Stimulated activated CD4-positive, alpha-beta T cell treated with anti-CD3 and anti-CD28 coated beads, Interleukin-15, amount 100 ng/mL, for 1 hour (primary cell): ENCODE measurements at places on chromosomes 4 and X.

- DNase-seq = no peak
These were observed 313.0 kb downstream of the ARHGAP10 start for GRCh38 chr4:148044912-148045352.

DNA sequence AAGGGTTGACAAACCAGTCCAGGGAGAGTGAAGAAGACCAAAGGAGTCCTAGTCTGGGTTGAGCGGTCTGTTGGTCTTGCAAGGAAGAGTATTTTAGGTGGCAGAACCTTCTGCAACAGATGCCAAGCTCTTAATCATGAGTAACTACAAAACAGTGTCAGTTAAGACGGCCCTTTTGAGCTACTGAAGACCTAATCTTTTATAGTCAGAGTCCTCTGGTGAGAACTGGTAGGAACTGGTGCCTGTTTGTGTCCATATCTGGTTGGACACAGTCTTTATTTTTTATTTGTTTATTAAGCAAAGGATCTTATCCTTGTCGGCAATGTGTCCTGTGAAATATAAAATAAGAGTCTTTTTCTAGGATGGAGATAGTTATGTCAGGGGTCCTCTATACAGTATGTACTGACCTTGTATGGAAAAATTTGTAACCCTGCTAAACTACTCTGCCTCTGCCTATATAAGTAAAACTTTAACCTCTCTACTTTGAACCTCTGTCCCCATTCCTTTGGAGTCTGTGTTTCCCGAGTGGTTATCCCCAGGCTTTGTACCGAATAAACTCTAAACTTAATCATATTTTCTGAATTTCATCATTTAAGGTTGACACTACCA, 47.1 kb downstream of the FAM13A start:
- DNase-seq = no peak

DNA sequence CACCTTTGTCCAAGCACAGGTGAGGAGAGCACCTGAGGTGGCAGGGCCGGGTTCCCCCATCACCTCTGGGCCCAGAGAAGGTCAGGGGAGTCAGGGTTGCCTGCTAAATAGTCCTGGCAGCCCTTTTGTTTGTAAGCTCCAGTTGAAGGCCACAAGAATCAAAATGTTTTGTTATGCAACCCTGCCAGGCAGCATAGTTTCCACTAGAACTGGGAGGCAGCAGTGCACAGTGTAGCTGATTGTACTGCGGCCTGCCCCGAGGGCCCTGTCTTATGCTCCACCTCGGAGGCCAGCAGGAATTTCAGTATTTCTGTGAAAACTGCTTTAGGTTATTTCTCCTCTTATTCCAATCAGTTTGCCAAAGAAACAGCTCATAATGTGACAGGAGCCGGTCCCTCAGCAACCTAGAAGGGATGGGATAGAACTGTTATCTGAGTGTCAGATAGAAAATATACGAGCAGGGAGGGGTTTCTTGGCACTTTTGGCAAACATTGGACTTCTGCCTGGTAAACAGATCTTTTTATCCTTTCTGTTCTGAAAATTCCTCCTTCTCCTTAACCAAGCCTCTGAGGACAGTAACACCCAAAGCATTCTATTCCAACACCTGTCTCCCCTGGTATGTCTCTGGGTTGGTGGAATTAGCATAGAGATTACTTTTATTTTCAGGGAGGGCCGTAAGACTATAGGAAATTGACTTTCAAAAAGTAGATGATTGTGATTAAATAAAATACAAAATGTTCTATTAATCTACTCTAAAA, 93.6 kb downstream of the LNX1 start:
- no peak for DNase-seq

DNA sequence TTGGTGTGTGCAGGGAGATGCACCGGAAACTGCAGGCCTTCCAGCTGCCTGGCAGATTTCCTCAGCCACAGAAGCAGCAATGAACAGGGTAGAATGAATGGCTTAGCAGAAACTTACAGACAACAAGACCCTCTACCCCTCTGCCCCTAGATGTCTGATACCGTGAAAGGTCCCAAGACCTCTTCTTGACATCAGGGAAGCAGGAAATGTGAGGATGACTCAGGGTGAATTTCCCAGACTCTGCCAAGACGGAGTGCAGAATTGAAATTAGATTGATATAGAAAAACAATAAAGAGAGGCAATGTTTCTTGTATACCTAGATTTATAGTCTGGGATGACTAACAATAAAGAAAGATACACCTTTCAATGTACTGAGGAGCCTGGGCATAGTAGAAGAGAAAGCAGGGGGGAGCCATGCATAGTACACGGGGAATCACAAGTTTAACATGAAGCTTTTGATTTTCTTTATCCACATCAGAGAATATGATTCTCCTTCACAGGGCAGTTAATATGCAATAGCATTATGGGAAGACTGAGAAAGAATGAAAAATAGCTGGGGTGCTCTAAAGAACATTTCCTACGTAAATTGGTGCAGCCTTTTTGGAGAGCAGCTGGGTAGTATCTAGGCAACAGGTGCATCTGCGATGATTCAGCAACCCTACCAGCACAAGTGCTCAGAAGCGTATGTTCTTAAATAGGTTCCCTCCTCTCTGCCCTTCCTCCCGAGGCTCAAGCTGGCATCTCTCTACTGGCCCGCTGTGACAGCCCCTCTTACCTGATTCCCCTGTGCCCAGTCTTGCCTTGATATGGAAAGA, 18.3 kb upstream of the CXCR3 start:
- DNase-seq = no peak

DNA sequence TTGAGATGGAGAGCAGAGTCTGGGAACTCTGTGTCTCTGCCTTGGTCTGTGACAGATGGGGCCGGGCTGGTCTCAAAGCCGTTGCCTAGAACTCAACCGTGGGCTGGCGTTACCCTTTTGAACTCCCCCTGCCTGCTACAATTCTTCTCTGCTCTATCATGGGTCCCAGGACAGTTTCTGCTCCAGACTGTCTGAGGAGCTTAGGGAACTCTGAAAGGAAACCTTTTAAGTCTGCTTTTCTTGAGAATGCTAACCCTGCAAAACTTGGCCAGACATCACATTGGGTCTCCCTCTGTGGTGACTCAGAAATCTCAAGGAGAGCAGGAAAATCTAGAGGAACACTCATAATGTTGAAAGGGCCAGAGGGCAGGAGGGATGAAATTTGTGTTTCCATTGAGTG, 240.6 kb downstream of the CBR4 start:
- DNase-seq = no peak

DNA sequence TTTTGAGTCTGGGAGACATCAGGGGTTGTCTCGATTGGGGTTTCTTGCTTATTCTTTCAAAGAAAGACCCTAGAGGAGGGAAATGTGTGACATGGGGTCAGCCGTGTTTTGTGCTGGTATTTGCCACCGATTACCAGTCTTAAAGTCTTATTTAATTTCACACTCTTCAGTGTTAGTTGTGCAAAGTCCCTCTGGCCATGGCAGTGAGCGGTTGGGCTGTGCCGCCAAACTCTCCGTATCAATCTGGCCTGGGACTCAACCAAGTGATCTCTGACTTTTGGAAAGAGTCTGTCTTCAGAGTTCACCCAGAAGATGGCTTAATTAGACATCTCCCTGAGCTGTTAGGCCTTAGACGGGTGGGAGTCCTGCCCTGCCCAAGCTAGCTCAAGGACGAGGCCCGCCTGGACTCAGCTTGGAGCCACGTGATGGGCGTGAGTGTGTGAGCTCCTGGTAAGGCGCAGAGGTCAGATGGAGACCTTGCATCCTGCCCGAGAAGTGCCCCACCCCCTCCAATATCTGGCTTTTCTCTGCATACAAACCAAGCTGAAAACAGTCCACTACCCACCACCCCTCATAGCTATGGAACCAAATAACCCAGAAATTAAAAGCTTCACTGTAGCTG, 3.8 kb upstream of the PITX2 start:
- no peak for DNase-seq

GRCh38 chr4:107888237-107888636, 43.1 kb upstream of the CYP2U1 start:
- DNase-seq = no peak

- no peak for DNase-seq
These were observed 298.7 kb downstream of the C4orf33 start for GRCh38 chr4:129394635-129395034.

DNA sequence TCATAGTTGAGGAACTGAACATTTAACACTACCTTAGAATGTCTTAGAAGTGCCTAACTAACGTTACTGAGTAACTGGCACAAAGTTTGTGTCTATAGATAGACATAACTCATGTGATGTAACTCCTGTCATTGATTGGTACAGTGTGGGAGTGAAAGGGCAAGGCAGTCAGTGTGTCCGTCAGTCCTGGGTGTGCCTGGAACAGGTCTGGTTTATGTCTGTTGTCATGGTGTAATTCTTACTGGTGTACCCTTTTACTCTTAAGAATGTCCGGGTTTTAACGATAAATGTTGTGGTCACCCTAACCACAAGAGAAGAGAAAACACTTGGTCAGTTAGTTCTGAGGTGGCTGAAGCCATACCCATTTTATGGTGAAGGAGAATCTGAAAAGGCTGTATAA, 93.1 kb upstream of the ESX1 start:
- no peak for DNase-seq

DNA sequence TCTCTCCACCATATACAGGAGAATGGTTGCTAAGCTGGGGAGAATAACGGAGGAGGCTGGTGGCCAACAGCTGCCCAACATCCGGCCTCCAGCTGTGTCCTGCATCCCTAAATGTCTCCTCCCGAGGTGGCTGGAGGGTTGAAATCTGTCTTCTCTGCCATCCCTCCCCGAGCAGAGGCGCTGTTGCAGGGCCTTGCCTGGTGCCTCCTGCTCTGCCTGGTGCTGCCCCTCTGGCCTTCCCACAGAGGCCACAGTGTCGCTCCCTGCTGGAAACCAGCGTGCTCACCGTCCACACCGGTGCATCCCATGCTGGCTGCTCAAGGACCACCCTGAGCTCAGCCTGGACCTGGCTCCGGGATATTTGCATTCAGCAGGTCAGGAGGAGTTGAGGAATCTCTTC, 115.2 kb downstream of the ENPP6 start:
- DNase-seq = no peak

DNA sequence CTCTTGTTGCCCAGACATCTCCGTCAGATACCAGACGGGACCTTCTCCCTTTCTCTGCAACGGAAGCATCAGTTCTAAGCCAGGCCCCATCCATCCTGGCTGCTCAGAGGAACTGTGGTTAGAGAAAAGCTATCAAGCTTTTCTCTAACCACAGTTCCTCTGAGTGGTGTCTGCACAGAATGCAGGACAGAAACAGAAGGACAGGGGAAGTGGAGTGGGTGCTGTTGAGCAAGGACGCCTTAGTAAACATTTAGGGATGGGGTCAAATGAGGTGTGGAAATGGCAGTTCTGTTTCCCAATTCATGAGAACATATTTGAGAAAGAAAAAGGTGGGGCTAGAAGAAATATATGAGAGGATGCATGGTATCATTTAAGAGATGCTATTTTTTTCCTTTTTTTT, 283.8 kb downstream of the CRLF2 start:
- DNase-seq = no peak

GRCh38 chrX:2517055-2517454, 16.3 kb upstream of the DHRSX start:
- no peak for DNase-seq

GRCh38 chr4:150934022-150934421, 81.1 kb downstream of the LRBA start:
- DNase-seq = no peak

DNA sequence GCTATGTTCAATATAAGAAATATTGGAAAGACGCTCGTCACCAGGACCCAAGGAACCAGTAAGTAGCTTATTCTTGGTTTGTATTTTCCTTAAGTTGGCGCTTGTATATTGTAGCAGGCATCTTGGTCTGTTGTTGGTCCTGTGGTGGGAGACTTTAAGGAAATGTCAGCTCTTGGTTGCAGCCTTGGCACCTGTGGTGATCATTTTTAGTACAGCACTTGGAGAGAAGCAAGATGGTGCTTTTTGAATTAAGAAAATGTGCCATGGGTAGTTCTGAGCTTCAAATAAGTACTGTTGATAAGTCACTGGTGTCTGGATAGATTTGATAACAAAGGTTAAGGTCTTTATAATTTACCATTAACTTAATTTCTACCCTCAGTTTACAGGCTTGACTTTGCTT, 1.1 kb downstream of the RPS3A start:
- DNase-seq = no peak

GRCh38 chrX:7852166-7852565, 9.2 kb downstream of the VCX start:
- DNase-seq = no peak

GRCh38 chrX:65575022-65575421, 40.4 kb upstream of the LAS1L start:
- no peak for DNase-seq

DNA sequence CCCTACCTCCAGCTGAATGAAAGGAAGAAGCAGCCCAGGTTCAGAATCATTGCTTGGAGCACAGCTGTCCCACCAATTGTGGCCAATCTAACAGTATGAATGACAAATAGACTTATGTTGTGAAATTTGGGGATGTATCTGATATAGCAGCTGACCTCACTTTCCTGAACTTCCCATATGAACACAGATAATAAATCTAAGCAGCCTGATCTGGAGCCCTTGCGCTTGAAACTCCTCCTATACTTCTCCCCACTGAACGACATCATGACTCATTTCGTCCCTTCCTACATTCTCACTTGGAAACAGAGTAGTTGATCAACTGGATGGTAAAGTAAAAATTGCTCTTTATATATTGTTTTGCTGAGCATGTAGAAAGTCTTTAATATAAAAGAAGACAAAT, 24.2 kb upstream of the AMELX start:
- no peak for DNase-seq

- DNase-seq = no peak
These were observed 473.7 kb downstream of the GBA3 start for GRCh38 chr4:23166407-23166806.

GRCh38 chr4:155762334-155762733, 3.5 kb downstream of the GUCY1B1 start:
- no peak for DNase-seq

GRCh38 chr4:73668782-73669201, 48.6 kb upstream of the RASSF6 start:
- DNase-seq = no peak

GRCh38 chr4:111464251-111465045, 680.8 kb upstream of the FAM241A start:
- DNase-seq = no peak

- DNase-seq = no peak
These were observed 34.5 kb upstream of the TRIM2 start for GRCh38 chr4:153169776-153170175.

GRCh38 chr4:69610484-69610883, 29.0 kb downstream of the UGT2A2 start:
- DNase-seq = no peak

DNA sequence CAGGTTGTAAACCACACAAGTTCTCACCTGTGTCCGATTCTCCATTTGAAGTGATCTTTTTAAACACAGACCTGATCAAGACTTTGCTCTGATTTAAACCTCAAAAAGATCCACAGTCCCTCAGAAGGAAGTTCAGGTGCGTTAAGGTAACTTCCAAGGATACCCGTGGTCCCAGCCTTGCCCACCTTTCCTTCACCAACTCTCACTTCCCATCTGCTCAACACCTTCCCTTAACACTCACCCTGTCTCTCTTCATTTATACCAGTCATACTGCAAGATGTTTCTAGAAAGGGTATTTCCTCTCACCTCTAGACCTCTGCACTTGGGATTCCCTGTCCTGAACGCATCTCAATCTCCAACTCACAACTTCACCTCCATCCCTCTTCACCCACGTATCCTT, 49.9 kb downstream of the ADGRA3 start:
- no peak for DNase-seq

- no peak for DNase-seq
These were observed 131.0 kb upstream of the CXXC4 start for GRCh38 chr4:104625706-104626105.
